ENCODE measurements at places on chromosomes 2 and 18.

GRCh38 chr18:12442946-12443345 is 35.2 kb downstream of the PRELID3A start:
- DNase-seq, result no peak

GRCh38 chr2:178328037-178328436 is 122.9 kb downstream of the PRKRA start:
- no peak for DNase-seq

- no peak for DNase-seq
These were observed 315.6 kb downstream of the SETBP1 start for GRCh38 chr18:44996261-44996660.

- no peak for DNase-seq
These were observed 154.3 kb upstream of the LTBP1 start for GRCh38 chr2:32792416-32792815.

GRCh38 chr18:51383116-51383515 is 185.6 kb upstream of the MEX3C start:
- DNase-seq, result no peak

DNA sequence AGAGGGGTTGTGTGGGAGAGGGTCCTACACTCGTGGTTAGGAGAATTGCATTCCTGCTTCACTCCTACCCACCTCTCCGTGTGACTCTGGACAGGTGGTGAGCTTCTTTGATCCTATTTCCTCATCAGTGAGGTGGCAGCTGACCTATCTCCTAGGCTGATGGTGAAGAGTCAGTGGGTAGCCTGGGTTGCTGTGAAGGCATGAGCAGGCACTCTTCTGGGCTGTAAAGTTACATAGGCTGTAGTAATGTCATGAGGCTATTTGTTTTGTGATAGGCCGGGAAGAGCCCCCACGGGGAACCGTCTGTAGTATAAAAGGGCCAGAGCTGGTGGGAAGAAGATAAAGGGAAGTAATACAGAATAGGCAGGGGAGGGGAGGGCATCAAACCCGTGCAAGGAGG is 83.8 kb downstream of the TMEM247 start:
- no peak for DNase-seq

GRCh38 chr18:42048158-42048557 is 93.1 kb downstream of the PIK3C3 start:
- no peak for DNase-seq

DNA sequence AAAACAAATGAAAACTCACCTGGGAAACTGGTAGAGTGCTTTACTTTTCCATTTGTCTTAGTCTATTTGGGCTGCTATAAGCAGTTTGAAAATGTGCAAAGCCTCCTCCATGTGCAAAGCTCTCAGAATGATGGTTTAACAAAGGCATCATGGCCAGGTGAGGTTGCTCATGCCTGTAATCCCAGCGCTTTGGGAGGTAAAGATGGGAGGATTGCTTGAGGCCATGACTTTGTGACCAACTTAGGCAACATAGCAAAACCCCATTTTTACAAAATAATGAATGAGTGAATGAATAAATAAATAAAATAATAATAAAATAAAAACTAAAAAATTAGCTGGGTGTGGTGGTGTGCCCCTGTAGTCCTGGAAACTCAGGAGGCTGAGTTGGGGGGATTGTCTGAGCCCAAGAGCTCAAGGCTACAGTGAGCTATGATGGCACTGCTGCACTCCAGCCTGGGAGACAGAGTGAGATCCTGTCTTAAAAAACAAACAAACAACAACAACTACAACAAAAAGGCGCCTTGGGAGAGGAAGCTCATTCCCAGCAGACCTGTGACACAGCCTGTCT is 71.8 kb downstream of the MYCN start:
- no peak for DNase-seq

Measured in stimulated activated CD4-positive, alpha-beta T cell treated with anti-CD3 and anti-CD28 coated beads, Interleukin-4, amount 100 ng/mL, for 4 hours (primary cell).